ENCODE measurements at places on chromosomes 16 and 17.

GRCh38 chr16:51762081-51762996 is 611.3 kb upstream of the SALL1 start:
- peak; percentile 61 for DNase-seq

DNA sequence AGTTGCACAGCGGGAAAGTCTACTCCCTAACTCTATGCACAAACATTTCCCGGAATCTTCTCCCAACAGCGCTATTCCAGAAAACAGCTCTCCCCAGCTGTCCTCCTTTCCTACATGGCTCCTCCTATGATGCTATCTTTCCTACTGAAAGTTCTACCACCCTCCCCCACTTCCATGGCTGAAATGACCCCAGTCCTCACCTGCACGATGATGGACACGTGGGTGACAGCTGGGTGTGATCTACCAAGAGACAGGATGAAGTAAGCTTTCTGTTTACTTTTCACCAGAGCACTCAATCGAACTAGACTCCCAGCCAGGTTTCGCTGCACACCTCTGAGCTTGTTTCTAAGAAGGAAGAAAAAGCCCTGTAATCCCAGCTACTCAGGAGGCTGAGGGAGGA is 10.7 kb downstream of the CTC1 start:
- DNase-seq: no peak

DNA sequence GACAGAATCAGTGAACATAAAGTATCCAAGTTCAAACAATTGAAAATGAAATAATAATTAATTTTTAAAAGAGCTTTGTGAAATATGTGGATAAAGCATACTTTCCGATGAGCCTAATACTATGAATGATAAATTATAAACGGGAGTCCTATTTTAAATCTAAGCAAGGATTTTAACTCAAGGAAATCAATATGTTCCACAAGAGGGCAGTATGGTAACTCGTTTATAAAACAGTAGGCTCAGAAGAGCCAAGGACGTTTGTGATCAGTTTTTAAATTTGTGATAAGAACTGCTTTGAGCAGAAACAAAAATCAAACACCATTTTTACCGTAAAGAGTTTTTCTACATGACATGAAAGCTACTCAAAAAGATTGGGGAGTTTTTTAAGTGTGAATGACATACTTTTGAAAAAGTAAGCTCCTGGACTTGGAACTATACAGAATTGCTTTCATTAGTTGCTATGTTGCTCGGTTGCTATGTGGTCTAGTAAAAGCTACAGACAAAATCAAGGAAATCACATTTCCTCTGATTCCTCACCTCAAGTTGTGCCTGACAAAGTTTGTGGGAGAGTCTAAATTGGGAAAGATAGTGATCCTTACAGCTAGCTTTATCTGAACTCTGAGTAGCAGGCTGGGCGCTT is 11.8 kb upstream of the TEKT1 start:
- DNase-seq: no peak

DNA sequence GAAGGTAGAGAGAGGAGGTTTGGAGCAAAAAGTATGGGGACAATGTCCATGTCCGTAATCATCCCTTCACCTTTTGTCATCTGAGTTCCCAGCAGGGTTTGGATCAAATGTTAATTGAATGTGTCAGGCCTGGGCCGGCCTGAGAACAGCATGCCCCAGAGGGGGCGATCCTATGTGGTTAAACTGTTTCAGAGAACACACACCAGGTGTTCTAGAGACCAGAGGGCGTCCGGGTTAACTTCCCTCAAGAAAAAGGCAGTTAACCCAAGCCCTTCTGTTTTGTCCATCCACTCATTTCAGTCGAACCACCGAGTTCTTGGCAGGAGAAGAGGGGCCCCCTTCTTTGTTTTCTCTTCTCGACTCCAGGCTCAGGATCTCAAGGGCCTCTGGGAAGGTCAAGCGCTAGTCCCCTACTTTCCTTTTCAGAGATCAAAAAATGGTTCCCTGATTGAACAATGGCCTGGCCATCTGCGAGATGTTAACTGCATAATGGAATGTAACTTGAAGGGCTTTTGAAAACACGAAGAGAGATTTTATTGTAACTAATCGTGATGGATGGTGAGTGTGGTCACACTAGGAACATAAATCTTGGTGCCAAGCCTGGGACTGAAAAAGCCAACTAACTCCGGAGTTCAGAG is 142.5 kb downstream of the IRX3 start:
- DNase-seq: no peak

DNA sequence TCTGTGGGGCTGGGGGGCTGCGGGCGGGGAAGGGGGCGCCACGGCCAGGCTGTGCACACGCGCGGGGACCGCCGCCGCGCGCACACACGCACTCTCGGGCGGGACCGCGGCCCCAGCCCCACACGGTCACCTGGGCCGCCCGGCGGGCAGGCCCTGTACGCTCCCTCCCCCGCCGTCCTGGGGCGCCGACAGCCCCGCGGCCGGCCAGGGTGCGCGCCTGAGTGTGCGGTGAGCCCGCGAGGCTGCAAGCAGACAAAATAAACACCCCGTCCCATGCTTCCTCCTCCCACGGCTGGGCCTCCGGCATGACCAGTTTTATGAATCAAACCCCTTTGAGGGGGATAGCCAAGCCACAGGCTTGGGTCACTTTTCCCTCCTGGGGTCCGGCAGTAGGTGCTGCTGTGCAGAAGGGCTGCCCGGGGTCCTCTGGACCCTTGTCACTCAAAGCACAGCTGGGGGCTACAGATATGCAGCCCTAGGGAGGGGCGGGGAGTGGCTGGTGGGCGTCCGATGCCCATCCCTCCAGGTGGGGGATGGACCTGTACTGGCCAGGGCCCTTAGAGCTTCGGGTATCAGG is 441 bp downstream of the VASN start:
- DNase-seq: no peak

- DNase-seq: no peak
Observed at GRCh38 chr17:69320210-69320907, 6.6 kb downstream of the ABCA5 start.

GRCh38 chr17:76906463-76906862 is 38.3 kb downstream of the MGAT5B start:
- no peak for DNase-seq

GRCh38 chr16:76816475-76816874 is 374.5 kb upstream of the MON1B start:
- no peak for DNase-seq

- no peak for DNase-seq
Observed at GRCh38 chr16:27293343-27293742, 20.4 kb upstream of the IL4R start.

DNA sequence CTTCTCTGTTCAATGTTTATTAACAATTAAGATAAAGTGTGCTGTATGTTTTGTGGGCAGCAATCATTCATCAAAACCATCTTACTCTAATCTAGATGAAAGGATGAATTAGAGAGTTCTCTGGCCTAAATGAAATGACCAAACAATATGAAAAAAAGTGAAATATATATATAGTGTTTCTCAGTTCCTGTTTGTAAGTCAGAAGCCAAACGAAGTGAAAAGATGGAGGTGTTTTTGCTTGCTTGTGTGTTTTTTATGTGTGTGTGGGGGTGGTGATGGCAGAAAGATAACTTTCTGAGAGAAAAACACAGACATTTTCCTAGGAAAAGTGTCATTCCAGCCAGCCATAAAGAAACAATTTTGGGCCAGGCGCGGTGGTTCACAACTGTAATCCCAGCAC is 138.6 kb downstream of the CDH8 start:
- DNase-seq: no peak

GRCh38 chr17:32516450-32516849 is 29.7 kb downstream of the CDK5R1 start:
- DNase-seq: no peak

DNA sequence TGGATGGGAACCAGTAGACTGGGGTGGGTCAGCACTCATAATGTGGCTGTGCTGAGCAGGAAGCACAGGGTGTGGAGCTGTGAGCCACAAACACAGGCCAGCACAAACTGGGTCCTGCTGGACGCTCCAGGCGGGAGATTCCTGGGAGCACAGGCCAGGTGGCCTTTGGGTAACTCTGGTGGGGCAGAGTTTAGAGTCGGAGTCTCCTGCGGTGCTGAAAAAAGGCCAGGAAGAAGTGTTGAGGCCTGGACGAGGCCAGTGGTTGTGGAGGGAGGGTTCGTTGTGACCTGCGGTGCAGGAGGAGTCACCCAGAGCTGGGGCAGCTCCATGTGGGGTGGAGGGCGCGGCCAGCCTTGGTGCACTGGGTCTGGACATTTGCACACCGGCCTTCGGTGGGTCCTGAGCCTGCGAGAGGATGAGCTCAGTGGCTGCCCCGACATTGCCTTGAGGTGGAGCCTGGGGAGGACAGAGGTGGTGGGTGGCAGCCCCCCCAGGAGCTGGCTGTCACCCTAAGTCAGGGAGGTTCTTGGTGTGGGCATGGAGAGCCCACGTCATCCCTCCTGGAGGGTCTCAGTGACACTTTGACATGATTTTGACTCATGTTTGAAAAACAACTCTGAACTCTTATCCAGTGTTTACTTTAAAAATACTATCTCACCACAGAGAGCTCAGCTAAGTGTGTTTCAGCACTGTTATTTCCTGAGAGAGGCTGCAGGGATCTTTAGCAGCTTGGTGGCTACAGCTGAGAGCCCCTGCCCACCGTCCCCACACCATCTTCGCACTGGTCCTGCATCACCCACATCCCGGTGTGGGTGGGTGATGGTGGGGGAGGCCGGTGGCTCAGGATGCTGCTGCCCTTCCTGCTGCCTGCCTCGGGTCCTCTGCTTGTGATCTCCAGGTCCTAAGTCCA is 98.7 kb downstream of the NPIPB11 start:
- no peak for DNase-seq
